ENCODE measurements at places on chromosomes 12 and 14. TPM values are rescaled to one million over a fixed set of nuclear protein-coding genes. Genes with fewer than 3 reads are reported as not detected.

- DNase-seq = no peak
Measured at GRCh38 chr12:16088421-16088820, 177.3 kb downstream of the DERA start.

- DNase-seq = no peak
Measured at GRCh38 chr14:101075801-101076413, 172.4 kb upstream of the RTL1 start.

DNA sequence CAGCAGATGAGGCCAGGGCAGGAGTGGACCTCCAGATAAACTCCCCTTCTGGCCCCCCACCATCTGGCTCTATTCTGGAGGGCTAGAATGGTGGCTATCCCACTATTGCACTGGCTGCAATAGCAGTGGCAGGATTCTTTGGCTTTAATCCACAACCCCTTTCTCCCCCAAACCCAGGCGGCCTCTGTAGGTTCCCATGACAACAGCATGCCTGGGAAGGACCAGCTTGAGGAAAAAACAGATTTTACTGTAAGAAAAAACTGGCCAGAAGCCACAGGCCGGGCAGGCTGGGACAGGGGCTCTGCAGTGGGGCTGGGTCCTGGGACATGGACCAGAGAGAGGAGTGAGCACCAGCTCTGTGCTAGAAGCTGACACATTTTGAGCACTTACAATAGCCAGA is 13.6 kb upstream of the ACVR1B start:
- DNase-seq = no peak

DNA sequence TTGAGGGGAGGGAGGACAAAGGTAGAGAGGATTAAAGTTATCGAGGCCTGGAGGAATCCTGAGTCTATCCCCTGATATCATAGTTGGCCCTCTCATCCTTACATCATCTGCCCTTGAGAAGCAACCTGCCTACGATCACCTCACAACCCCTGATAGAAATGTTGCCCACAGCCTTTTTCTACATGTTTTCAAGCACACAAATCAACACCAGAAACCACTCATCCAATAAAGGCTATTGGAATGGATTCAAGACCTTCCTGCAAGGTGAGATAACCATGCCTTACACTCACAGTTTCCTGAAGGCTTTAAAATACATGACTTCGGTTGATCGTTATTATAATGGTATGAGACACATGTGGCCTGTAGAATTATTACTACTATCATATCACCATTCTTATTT is 175.7 kb upstream of the EGLN3 start:
- DNase-seq = no peak

- DNase-seq = no peak
Measured at GRCh38 chr12:15196678-15197505, 24.3 kb downstream of the RERG start.

DNA sequence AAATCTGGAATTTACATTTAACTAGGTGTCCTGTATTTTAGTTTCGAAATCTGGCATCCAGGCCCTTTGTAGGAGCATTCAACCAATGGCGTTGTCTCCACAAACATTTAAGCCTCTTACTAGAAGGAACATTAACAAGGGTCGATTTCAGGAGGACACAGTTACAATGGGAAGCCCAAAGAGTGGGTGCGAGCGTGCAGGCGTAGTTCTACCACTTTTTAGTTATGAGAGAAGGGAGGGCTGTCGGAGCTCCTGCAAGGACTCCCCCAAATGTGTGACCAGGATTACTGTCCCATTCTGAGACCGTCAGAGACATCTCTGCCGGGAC is 365 bp upstream of the ABHD4 start:
- no peak for DNase-seq

DNA sequence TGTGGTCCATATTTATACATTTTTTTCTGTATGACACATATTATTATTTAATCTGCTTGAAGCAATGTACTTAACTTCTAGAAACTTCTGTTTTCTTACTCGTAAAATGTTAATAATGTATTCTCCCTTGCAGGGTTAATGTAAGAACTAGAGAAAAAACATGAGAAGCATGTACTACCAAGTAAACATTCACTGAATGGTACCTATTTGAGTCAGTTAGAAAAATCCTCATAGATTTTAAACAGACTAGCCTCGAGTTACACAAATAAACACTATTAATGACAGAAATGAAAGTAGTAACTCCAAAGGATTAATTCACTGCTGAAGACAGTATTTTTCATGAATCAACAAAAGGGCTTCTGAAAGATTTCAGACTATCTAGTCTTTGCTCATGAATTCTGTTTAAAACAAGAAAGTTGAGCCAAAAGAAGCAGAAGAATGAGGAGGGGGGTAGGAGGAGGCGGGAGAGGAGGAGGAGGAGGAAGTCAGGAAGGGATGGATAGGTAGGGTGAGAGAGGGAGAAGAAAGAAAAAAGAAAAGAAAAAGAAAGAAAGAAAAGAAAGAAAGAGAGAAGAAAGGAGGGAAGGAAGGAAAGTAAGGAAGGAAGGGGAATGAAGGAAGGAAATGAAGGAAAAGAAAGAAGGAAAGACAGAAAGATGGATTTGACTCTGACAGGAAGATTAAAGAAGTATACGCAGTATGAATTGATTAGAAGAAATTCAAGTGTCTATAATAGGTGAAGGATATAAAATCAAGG is 68.2 kb upstream of the CCDC91 start:
- DNase-seq = no peak

DNA sequence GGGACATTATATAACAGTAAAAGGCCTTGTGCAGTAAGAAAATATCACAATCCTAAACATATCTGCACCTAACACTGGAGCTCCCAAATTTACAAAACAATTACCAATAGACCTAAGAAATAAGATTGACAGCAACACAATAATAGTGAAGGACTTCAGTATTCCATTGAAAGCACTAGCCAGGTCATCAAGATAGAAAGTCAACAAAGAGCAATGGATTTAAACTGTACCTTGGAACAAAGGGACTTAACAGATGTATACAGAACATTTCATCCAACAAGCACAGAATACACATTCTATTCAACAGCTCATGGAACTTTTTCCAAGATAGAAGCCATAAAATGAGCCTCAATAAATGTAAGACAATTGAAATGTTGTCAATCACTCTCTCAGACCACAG is 209.5 kb upstream of the ARHGAP5 start:
- no peak for DNase-seq

GRCh38 chr12:112112409-112113133 is 4.0 kb upstream of the NAA25 start:
- no peak for DNase-seq

GRCh38 chr14:101601606-101602465 is 40.5 kb downstream of the DIO3 start:
- DNase-seq = peak; percentile 5

DNA sequence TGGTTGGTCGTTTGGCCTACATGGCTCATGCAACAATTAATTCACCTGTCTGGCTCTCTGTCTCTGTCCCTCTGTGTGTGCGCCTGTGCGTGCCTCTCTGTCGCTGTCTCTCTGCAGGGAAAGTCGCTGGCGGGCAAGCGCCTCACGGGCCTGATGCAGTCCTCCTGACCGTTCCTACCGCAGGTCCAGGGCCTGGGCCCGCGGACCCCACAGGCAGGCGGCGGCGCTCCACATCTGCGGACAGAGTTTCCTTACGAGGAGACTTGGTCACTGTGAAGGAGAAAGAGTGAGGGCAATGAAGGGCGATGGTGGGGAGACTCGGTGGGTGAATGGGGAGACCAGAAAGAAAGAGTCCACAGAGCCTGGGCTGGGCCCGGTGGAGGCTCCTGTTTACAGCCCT is 331.6 kb downstream of the DPF3 start:
- DNase-seq = no peak

DNA sequence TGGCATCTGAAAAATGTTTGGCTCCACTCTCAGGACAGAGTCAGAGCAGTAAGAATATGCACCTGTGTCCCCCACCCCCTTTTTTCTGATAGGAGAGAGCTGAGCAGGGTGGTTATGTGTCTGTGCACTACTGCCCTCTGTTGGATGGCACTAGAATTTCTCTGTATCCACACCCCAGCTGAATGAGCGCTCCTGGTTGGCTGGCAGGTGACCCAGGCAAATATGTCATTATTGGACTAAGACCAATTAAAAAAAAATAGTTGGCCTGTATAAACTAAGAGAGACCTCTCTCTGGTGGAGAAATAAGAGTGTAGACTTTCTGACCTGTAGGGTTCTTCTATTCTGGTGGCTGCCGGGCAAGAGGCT is 107.0 kb downstream of the PTCSC3 start:
- peak; percentile 52 for DNase-seq

DNA sequence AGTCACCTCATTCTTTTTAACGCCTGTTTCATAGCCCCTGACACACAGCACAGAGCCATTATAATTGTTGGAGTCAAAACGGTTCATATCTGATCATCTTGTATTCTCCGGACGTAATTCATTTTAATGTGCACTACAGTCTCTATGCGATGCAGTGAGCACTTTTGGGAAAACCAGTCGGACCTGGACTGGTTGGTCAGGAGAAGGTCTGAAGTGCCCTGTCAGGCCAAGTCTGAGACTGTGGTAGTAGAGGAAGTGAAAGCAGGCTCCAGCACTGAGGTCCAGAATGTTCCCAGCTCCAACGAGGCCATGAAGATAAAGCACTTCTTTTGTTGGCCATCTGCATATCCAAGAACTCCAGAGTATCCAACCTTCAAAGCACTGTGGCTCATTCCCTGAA is 117.1 kb upstream of the NCOR2 start:
- DNase-seq = no peak

DNA sequence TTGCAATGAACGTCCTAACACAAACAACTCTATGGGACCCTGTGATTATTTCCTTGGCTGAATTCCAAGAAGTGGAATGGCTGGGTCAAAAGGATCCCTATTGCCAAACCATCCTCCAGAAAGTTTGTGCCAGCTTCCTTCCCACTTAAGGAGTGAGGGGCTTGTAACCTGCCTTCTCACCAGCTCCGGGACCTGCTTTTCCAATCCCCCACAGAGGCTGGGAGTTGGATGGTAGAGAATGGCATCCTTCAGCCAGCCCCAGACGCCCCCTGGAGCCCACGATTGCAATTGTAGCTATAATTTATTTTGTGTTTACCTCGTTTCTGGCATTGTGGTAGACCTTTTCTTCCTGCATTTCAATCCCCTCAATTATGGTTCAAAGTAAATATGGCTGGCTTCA is 9.7 kb upstream of the ZDHHC22 start:
- DNase-seq = no peak

- DNase-seq = no peak
Measured at GRCh38 chr12:52029685-52030084, 21.6 kb upstream of the NR4A1 start.

DNA sequence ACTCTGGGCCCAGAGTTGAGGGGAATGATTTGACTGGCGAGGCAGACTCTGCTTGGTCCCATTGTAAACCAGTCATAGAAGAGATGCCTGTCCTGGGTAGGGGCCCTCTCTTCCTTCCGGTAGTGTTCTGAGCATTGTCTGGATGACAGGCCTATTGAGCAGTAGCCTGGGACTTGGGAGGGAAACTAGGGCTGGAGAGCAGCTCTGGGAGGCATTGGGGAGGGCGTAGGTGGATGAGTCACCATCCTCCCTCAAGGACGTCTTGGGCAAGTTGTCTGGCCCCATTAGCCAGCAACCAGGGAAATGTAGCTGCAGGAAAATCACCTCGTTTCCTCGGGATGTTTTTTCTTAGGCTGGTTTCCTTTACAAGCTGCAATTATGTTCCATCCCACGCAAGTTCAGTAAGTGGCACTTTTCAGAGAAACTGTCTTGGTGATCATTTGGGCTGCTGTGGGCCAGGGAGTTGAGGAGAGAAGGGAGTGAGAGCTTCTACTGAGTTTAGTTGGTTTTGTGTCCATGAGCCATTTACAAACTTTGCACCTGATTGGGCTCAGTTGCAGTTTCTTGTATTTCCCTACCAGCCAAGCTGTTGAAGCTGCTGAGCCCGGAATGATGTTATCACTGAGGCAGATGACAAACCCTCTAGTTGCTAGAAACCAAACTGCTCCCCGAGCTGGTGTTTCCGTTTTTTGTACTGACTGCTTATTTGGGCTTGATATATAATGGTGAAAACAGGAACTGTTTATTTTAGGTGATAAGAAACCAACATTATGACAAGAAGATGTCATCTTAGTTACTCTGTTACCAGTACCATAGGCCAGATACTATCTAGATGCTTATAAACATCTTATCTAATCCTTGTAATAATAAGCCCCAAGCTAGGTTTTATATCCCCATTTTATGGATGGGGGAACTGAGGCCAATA is 147.6 kb downstream of the CHST11 start:
- DNase-seq = peak; percentile 67

DNA sequence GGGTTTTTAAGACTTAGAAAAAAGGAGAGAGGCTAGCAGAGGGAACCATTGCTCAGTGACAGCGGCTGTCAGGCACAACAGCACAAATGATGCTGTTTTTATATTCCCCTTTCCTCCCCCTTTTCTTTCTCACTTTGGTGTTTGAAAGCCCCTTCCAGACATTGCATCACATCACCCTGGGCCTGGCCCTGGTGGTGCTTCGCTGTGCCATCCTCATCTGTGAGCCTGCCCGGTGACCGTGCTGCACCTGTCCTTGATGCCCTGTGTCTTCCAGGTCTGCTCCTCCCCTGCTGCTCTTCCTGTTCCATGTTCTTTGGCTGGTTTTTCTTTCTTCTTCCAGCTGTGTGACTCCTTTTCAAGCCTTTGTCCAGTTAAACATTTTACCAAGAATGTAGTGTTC is 24.8 kb downstream of the KLC1 start:
- DNase-seq = no peak

Gene HCAR3
- not detected for total RNA-seq

Gene ARID2
- 48.8 TPM for total RNA-seq

Gene ARID4A
- total RNA-seq = 32.8 TPM

Gene PTCSC3
- total RNA-seq = not detected

Gene TBPL2
- total RNA-seq = not detected

Gene SLC8A3
- total RNA-seq = not detected

Gene ADCY4
- total RNA-seq = 5.3 TPM

Gene MYF5
- total RNA-seq = not detected

Gene MAP3K9
- 4.8 TPM for total RNA-seq

Gene SMIM41
- not detected for total RNA-seq
